ENCODE measurements at places on chromosomes 13 and 19.
A peak's percentile ranks its signal among the peaks of the same experiment; 100 is the strongest.

DNA sequence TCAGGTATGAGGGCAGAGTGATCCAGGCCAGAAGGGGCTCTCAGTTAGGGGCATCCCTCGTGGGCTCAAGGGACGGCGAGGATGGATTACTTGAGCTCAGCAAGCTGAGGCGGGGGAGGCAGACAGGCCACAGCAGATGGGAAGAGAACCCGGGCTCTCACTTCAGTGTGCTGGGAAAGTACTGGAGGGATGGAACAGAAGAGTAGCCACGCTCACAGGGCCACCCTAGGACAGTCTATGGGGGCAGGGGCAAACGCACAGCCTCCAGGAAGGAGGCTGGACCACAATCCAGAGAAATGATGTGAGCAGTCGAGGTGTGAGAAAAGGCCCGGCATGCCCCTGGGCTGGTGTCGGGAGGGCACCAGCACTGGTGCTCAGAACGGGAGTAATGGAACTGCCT, 9.2 kb downstream of the GJA3 start:
- H3K4me3 ChIP-seq: no peak overlapping the region
- no peaks in the 10 kb centered on the region for H3K36me3 ChIP-seq
- no peaks in the 10 kb centered on the region for H3K4me1 ChIP-seq
- H3K27me3 ChIP-seq: peaks cover 18% of the 10 kb centered on the region
- no peak for DNase-seq
- H3K27ac ChIP-seq: no peak overlapping the region

DNA sequence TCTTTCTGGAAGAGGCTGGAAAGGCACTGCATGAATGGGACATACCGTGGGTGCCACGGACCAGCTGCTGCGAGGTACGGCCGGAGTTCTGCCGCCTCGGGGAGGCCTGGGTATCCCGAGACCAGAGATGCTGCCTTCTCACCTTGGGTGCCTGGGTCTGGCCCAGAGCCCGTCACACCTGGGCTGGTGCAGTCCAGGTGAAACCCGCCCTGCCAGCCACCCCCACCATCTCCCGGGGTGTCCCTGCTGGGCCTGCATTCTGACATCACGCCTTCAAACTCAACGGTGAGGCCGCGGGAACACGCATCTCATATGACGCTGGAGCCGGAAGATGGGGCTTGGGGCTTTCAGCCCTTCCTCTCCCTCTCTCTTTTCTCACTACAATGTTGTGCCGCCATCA, 98.0 kb downstream of the GADD45B start:
- H3K36me3 ChIP-seq: peaks cover 26% of the 10 kb centered on the region
- no peak overlapping the region for H3K4me3 ChIP-seq
- DNase-seq: no peak
- no peak overlapping the region for H3K27ac ChIP-seq
- H3K4me1 ChIP-seq: peaks cover 9% of the 10 kb centered on the region

DNA sequence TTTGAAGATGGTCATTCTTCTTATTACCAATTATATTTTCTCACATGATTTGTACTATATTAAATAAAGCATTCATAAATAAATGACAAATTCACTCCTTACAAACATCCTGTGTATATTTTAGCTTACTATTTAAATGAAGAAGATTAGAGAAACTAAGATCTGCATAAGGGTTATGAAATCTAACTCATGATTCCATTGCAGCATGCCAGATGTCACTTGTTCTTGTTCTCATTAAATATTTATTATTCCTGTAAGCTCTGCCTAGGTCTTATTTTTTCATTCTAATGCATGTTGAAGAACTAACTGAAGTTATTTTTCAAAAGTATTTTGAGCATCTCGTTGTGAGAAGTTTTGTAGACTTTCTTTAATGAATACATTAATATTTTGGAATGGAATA, 18.3 kb downstream of the NUP58 start:
- H3K4me1 ChIP-seq: no peaks in the 10 kb centered on the region
- no peak overlapping the region for H3K27ac ChIP-seq
- peaks cover 64% of the 10 kb centered on the region for H3K36me3 ChIP-seq
- DNase-seq: no peak

DNA sequence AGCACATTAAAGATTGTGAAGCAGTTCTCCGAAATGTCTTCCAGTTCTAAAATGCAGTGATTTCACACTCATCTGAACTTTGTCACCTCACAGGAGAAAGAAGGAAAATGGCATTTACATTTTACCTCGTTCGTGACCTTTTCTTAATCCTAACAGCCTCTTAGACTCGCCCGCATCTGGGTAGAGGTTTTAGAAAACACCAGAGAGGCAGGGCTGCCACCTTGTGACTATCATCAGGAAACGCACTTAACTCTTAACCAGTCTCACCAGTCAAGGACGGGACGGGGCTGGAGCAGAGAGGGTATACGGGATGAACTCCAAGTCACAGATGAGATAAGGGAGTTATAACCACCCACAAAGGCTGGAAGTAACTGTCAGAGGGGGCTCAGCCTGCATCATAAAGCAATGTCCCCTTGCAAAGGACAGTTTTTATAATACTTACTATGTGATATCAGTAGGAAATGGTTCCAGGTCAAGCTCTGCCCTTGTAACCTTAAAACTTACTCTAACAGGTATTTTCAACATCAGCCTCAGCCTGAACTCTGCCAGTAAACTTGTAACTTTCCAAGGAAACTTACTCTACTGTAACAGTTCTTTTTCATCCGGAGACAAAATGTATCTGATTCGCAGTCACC, 8.6 kb upstream of the CEACAM6 start:
- H3K36me3 ChIP-seq: no peaks in the 10 kb centered on the region
- DNase-seq: no peak
- peaks cover 17% of the 10 kb centered on the region for H3K4me1 ChIP-seq
- no peak overlapping the region for H3K4me3 ChIP-seq
- H3K27me3 ChIP-seq: peaks cover 35% of the 10 kb centered on the region

- H3K4me3 ChIP-seq: peak overlapping the region; percentile 95
- peaks cover 16% of the 10 kb centered on the region for H3K4me1 ChIP-seq
- peak; percentile 36 for DNase-seq
- H3K27me3 ChIP-seq: no peaks in the 10 kb centered on the region
Measured at GRCh38 chr19:17420475-17420924, 653 bp downstream of the MVB12A start.
